NCI-H1930 (cell line): ENCODE measurements at places on chromosomes 13 and 19.

- no peak for DNase-seq
Observed at GRCh38 chr13:27117158-27117557, 54.5 kb downstream of the USP12 start.

DNA sequence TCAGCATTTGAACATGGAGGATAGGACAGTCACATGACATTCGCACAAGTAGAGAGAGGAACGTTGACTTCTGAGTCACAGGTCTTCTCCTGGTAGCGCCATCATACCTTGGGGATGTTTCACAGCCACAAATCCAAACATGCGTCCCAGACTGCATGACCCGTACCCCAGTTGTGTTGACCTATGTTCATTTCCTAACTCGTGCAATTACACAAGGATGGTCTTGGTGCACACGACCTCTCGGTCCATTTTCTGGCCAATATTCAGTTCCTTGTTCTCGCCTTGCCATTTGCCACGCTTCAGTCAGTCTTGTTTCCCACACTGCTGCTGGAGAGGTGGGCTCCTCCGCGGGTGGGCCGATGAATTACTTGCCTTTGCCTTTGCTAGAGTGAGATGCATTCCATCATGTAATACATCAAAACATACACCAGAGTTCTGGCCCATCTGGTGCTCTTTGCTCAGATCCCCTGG, 87.3 kb downstream of the COL4A2 start:
- DNase-seq: no peak

GRCh38 chr13:55402870-55403269, 1737.8 kb upstream of the PRR20A start:
- no peak for DNase-seq

DNA sequence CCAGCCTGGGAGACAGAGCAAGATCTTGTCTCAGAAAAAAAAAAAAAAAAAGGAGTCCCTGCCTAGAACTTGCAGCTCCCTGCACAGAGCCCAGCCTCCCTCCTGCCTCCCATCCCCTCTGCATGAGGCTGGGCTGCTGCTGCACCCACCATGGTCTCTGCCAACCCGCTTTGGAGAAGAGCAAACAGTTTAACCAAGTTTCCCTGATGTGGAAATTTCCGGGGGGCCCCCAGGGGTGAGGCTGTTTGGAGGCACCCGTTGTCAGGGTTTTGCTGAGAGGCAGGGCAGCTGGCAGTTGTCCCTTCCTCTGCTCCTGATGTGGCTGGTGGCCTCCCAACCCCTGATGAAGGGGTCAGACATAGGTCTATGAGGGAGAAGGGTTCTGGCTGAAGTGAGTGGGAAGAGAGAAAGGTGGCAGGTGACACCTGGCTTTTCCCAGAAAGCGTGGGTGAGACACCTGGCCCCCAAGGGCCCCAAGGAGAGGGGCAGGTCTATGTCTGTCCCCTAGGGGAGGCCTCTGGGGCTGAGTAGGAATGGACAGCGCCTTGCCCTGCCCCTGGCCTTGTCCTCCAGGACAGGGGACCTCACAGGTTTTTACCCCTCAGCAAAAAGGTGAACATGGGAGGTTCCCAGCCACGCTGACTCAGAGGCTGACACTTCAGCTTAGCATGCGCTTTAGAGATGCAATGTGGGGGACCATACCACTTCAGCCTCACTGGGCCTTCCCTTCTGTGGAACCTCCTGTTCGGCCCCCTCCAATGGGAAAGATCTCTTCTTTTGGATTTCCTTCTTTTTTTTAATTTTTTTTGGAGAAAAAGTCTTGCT, 5.5 kb downstream of the LRP3 start:
- DNase-seq: no peak

DNA sequence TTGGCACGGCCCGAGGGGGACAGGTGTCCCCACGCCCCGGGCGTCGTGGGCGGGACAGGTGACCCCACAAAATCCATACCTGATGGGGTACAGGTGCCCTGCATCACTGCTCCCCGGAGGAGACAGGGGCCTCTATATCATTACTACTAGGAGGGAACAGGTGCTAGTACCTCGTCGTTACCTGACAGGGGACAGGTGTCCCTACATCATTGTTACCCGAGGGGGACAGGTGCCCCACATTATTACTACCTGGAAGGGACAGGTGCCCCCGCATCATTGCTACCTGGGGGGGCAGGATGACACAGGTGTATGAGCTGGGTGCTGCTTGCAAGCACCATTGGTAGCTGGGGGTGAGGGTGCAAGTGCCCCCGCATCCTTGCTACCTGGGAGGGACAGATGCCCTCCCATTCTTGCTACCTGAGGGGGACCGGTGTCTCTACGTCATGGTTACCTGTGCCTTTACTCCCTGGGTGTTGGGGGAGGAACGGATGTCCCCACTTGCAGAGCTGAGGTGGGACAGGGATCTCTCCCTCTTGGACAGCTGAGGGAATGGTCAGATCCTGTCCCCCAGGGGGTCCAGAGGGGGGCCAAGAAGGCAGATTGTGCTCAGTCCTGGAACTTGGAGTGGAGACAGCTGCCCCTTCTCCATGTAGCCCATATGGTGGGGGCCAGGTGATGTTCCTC, 620 bp downstream of the CRTC1 start:
- no peak for DNase-seq

DNA sequence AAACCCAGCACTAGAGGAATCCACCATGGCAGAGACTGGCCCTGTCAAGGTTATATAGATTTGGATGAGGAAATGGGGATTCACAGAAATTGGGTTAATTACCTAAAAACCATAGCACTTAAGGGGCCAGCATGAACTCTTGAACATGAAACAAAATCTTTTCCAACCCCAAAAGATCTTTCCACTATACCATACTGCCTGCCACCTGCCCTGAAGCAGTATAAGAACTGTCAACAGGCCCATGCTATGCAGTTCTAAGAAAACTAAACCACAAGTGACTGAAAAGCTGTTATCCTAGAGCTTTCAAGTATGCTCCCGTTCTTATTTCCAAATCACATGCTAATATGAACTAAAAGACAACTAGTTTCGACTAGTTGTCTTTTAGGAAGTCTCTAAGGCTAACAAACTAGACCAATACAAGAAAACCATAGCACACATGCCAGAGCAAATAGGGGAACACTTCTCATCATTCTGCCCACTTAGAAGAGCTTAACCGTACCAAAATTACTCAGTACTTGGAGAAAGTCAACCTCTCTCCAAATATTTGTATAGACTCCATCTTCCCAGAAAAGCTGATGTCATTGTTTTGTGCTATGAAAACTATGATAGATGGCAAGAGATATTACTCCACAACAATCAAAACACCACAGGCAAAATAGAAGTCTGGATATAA, 27.5 kb downstream of the HSPH1 start:
- DNase-seq: no peak

DNA sequence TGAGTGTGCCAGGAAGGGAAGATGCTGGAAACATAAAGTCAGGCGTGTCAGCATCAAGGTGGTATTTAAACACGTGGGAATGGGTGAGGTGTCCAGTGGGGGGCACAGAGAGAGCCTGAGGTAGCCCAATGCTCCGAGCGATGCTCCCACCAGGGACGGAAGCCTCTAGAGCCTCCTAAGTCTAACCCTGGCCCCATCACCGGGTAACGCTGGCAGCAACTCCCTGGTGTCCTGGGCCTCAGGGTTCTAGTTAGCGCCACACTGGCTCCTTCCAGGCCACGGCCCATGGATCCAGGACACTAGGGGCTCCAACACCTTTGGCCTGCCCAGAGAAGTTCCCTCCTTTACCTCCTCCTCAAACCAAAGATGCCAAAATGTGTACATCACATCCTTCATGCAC, 65.4 kb downstream of the EPS15L1 start:
- no peak for DNase-seq

GRCh38 chr19:51127755-51128154, 3.0 kb downstream of the SIGLEC9 start:
- DNase-seq: no peak

- DNase-seq: no peak
Observed at GRCh38 chr19:1026783-1027649, 608 bp downstream of the CNN2 start.

- DNase-seq: no peak
Observed at GRCh38 chr19:54660964-54661363, 1.8 kb upstream of the LILRB4 start.
